ENCODE measurements at places on chromosomes 4 and X. TPM values are rescaled to one million over a fixed set of nuclear protein-coding genes. Genes with fewer than 3 reads are reported as not detected.

Gene MMAA
- 11.9 TPM for total RNA-seq

Gene FGF2
- 11.1 TPM for total RNA-seq

Gene ARHGAP24
- total RNA-seq: 29.8 TPM

Gene RHOXF2B
- not detected for total RNA-seq

Gene TMEM47
- total RNA-seq: 33.6 TPM

Gene SORCS2
- total RNA-seq: 7.2 TPM

- no peak for DNase-seq
Observed at GRCh38 chrX:134548257-134549201, 88.6 kb downstream of the HPRT1 start.

GRCh38 chr4:152850377-152850776 is 70.6 kb downstream of the ARFIP1 start:
- DNase-seq: peak; percentile 72

GRCh38 chr4:86594559-86595425 is 677 bp downstream of the PTPN13 start:
- DNase-seq: peak; percentile 67

DNA sequence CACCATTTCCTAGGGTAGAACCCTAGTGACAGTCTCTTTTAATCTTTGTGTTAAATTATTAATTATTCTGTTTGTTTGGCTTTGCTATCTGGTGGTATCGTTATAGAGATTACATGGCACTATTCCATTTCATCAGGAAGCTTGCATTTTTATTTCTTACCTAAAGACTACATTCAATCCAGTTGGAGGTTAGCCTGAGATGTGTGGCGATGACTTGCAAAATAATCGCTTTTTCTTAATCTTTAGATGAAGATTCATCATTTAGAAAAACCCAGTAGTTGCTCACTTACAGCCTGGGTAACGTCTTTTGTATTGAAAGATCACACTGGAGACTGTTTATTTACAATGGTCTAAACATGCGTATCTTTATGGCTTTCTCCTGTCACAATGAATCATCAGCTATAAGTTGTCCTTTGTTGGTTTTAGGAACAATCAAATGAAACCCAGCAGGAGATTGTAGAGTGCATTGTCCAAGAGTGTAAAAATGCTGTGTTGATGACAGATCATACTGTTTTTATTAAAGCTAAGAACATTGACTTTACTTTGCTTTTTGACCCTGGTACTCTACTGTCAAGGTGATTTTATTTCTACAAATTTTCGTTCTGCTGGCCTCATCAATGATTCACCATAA is 281.7 kb upstream of the PITX2 start:
- no peak for DNase-seq

DNA sequence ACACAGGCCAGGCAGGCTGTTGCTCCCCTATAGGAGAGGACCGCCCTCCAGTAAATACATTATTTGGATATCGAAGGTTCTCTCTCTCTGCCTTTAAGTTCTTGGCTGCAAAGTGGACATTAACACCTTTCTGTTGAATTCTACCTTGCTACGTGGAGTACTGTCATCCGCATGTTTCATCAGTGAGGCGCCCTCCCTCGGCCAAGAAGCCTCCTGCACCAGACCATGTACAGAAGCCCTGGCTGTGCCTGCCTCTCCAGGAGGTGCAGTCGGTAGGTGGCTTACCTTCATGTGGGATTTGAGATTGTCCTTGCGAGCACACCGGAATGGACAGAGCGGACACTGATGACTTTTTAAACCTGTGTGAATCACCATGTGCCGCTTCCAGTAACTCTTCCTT is 46.7 kb downstream of the ZNF827 start:
- no peak for DNase-seq

- DNase-seq: no peak
Observed at GRCh38 chrX:26613956-26614355, 398.0 kb downstream of the MAGEB5 start.

DNA sequence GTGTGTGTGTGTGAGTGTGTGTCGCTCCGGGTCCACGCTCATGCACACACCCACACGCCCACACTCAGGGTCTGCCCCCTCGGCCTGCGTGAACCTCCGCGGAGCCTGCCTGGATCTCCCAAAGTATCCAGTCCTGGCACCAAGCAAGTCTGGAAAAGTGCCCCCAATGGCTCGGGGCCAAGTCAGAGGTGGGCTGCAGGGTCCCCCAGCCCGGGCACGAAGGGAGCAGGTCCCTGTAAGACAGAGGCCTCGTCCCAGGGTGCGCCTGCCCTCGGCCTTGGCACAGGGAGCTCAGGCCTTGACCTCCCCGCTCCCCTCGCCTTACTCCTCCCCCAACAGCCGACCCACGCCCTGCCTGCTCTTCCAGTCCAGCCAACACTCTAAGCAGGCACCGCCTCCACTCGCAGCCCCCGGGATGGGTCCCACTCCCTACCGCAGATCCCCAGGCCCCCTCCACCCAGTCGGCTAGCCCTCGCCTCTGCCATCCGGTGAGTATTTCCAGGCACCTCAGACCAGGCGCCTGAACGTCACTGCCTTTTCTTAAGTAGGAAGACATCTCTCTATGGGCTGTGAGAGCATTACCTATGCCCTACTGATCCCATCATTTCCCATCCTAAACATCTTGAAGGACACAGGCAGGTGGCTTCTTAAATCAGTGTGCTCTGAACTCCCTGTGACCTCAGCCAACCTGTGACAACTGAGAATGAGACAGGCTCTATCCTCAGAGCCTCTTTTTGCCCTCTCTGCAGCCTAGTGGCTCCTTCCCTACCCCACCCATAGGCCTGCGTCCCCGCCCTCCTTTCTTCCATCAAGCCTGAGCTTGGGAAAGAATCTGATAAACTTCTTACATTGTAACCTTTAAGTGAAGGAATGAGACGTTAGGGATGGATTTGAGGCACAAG is 704 bp downstream of the FAM114A1 start:
- DNase-seq: peak; percentile 75

DNA sequence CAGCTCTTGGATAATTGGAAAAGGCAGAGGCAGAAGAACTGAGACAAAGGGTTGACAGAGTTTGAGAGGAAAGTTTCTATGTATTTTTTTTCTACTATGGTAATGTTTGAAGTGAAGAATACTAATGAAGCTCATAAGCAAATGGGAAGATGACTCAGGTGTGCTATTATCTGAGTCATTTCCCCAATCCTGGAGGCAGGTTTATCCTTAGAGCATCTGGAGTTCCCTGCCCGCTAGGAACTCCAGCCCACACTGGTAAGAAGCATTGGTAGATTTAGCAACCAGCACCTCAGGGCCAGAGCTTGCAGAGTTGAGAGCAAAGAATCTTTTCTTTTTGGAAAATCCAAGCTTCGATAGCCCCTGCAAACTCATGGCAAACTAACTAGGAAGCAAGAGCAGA is 55.2 kb downstream of the DOCK11 start:
- no peak for DNase-seq

DNA sequence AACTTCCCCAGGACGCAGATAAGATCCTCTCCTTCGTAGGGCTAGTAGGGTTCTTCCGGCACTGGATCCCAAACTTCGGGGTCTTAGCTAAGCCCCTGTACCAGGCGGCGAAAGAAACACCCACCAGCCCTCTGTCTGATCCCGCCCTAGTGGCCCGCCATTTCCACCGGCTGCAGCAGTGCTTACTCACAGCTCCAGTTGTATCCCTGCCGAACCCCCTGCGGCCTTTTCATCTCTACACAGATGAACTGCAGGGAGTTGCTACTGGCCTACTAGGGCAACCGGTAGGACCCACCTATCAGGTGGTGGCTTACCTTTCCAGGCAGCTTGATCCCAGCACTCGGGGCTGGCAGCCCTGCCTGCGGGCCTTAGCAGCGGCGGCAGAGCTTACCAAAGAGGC is 961.2 kb downstream of the RPA4 start:
- DNase-seq: no peak

DNA sequence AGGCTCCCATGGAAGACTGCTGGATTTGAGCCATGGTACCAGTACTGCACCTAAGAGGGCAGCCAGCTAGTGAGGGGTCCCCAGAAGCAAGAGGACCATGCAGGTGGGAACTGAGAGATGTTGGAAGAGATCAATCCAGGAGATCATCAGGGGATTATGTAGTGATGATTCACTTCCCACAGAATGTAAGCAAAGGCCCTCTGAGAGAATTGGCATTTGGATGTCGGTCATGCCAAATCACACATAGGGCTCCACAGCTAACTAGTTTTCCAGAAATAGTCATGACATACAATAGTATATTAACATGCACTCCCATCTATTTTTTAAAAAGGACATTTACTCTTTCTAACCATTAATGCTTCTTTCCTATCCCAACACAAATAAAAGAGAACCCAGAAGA is 112.5 kb downstream of the RASGEF1B start:
- no peak for DNase-seq

GRCh38 chr4:134911941-134912340 is 710.4 kb upstream of the PABPC4L start:
- no peak for DNase-seq

DNA sequence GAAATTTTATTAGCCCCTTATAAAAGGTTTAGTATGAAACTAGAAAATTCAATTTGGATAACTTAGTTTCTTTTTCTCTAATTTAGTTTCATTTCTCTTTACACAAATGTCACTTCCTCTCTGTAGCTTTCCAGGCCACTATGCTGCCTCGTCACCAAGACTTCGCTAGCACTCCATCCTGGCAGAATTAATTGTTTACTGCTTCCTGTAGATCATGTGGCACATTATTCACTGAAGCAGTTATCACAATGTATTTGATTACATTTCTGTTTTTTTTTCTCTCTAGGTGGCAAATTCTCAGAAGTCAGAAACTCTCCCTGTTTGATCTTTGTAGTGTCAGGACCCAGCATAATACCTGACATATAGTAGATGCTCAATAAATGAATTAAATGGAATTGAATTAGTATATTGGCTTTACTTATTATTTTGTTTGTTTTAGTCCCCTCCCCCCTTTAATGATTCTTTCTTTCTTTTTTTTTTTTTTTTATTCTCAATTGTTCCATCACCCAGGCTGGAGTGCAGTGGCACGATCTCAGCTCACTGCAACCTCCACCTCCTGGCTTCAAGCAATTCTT is 9.3 kb upstream of the SAT1 start:
- DNase-seq: no peak

GRCh38 chr4:139934708-139935195 is 219.2 kb downstream of the MAML3 start:
- DNase-seq: no peak

- no peak for DNase-seq
Observed at GRCh38 chr4:186265683-186266652, at the start of gene F11. TSS of gene F11 (plus strand) at chr4:186266189. CDS start at chr4:186267137, 948 bp downstream.

DNA sequence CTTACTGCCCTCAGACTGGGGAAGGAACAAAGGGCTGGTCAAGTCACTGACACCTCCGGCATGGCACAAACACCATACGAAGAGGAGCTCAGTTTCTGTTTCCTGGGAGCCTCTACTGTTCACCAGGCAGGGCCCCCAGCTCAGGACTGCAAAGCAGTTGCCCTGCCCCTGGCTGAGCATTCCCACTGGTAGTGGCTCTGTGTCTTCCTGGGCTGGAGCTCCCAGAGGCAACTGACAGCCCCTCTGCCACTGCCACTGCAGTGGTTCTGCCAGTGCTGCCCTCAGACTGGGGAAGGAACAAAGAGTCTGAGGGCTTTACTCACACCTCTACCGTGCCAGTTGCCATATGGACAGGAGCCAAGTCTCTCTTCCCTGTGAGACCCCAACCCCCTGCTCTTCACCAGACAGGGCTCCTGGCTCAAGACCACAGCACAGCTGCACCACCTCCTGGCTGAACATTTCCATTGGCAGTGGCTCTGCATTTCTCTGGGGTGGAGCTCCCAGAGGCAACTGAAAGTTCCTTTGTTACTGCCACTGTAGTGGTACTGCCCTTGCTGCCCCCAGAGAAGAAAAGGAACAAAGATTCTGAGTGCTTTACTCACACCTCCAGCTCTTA is 67.9 kb downstream of the SMARCA5 start:
- DNase-seq: no peak

DNA sequence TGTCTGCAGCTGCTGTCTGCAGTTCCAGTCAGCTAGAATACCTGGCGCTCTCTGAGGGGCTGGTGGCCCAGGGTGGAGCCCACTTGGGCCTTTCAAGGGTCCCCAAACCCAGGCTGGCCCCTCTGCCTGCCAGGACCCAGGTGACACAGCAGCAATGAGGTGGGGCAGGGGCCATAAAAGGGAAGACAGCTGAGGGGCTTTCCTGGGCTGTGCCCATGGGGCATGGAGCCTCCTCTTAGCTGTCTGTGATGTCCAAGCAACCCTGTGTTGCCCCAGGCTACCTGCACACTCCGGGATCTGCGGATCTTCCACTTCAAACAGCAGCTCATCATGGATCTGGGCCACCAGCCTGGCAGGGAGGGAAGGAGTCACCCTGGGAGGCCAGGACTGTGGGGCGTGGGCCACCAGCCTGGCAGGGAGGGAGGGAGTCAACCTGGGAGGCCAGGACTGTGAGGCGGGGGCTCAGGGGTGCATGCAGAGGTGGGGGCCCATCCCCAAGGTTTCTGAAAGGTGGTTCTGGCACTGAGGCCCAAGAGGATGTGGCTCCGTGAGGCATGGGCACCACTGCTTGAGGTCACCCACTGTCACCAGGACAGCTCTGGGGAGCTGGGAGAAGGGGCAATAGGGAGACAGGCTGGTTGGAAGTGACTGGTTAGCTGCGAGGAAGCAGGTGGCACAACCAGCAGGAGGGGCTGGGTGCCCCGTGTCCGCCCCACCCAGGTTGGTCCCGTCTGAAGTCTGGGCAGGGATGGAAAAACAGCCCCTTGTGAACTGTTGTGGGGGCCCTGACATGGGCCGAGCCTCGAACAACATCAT is 16.3 kb downstream of the NAT8L start:
- peak; percentile 48 for DNase-seq

- no peak for DNase-seq
Observed at GRCh38 chrX:48714573-48714972, 18.0 kb downstream of the SUV39H1 start.

DNA sequence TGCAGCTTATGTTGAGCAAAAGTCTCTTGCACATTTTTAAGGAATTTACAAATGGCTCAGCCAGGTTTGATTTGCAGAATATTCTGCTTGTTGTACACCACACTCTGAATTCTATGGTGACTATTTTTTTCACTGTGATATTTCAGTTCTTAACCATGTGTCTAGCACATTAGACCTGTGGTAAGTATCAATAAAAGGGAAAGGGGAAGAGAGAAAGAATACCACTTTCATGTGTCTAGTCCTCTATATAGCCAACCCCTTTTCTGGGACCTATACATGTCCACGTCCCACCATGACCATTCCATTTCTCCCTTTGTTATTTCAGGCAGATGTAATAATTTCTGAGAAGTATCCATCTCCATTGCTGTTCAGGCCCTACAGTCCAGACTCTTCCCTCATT is 121.3 kb upstream of the PNPLA4 start:
- no peak for DNase-seq
